Astrocyte of the spinal cord (primary cell): ENCODE measurements at places on chromosomes 16 and 17.

DNA sequence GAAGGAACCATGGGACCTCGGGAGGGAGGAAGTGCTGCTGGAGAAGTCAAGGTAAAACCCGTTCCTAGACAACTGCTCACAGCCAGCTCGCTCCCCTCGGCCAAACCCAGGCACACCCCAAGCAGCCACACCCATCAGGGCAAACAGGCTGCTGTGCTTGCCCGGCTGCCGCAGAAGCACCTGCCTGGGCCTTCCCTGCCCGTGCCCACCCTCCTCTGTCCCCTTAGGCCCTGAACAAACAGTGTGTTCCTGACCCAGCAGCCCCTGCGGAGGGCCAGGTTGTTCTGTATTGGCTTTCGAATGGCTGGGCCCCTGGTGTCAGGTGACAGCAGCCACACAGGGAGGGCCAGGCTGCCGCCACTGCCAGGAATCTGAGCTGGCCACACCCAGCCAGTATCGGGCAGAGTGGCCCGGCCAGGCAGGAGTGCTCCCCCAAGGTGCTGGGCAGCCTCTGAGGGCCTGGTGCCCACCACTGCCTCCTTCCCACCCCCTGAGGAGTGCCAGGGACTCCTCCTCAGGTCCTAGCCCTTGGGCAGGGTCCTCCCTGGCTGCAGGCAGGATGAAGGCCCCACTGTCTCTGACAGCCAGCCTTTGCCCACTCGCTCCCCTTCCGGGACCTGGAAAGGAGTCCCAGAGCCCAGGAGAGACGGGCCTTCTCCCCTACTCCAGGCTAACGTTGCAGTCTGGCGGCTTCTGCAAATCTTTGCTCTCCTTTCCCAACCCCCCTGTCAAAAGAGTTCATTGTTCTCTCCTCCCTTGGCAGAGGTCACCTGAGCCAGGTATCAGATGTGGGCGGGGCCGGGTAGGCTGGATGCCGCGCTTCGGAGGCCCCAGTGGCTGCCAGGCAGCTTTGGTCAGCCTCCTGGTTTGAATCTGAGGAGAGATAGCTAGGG is 24.0 kb downstream of the LLGL2 start:
- no peak for DNase-seq

DNA sequence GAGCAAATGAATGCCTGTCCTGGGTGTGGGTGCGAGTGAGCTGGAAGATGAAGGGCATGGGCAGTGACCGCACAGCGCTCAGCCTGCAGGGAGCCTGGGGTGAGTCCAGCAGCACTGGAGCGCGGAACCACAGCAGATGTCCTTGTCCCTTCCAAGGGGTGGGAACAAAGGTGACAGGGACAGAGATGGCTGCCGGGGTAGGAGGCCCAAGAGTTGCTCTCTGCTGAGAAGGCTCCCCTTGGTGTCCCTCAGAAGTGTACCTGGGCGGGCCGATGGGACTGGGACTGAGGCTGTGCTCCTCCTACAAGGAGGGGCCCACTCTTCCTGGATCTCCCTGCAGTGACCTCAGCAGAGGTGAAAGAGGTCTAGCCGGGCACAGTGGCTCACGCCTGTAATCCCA is 7.6 kb upstream of the PGAP6 start:
- no peak for DNase-seq

- DNase-seq, result no peak
Measured at GRCh38 chr17:35981246-35981645, at the start of gene CCL16. Gene CCL16 (minus strand): TSS chr17:35981497. CDS start chr17:35981420, 77 bp downstream.

- DNase-seq, result peak; percentile 7
Measured at GRCh38 chr17:9843152-9844010, 17.7 kb downstream of the GLP2R start.

- DNase-seq, result no peak
Measured at GRCh38 chr17:82938873-82939620, 99.2 kb upstream of the ZNF750 start.

DNA sequence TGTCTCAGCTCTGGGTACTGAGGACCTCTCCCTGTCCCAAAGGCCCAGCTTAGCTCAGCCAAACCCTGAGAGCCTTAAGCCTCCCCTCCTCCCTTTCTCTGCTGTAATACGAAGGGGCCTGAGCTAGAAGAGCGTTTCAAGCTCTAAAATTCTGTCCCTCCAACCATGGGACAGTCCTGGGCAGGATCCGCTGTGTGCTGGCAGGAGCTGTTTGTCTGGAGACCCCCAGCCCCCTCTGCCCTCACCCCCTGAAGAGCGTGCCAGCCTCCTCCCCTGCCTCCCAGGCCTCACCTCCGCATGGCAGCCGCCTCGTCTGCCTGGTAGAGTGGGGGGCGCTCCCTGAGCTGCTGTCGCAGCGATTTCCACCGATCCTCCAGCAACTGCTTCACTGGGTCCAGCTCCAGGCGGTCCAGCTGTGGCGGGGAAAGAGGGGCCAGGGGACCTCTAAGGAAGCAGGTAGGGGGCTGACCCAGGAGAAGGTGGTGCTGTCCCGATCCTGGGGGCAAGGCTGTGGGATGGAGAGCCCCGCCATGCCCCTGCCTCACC is 14.7 kb downstream of the UBALD2 start:
- DNase-seq, result no peak

GRCh38 chr16:67653789-67654402 is 6.2 kb downstream of the ACD start:
- DNase-seq, result no peak

GRCh38 chr16:89572485-89573205 is 2.9 kb upstream of the CPNE7 start:
- no peak for DNase-seq

GRCh38 chr17:18027280-18027679 is 11.7 kb downstream of the ATPAF2 start:
- DNase-seq, result no peak
